Heart right ventricle (tissue), 16 donors: ENCODE measurements at places on chromosomes 3 and 15. TPM values are rescaled to one million over a fixed set of nuclear protein-coding genes. Genes with fewer than 3 reads are reported as not detected.

The TMOD2 gene
- total RNA-seq = 6.4 TPM

The CCNL1 gene
- total RNA-seq = 24.7 TPM

The TUSC7 gene
- total RNA-seq = not detected

The CNTN6 gene
- total RNA-seq = 0.22 TPM

The SACM1L gene
- total RNA-seq = 22.9 TPM

DNA sequence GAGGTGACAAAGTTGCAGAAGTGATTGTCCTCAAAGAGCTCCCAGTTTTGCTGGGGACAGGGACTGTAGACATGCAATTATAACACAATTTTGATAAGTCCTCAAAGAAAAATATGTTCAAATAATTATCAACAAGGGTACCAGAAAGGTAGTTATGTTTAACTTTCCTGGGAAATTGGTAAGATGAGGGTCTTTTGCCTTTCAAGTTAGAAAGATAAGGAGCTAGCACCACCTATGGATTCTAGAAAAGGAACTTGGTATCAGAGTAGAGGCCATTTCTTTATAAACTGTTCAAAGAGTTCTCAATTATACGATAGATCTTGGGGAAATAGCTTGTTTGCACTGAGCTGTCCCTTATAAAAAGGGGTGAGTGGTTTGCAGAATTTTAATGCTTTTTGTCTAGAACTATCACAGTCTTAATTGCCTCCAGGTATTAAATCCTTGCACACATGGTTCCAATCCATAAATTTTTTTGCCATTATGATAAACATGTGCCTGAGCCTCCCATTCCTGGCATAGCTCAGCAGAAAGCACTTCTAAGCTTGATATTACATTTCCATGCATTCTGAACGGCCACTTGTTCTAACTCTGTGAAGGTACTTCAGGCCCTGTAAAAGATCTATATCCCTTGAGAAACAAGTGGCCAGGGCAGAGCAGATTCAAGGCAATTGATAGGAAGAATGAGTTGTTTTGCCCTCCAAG, 247.5 kb upstream of the LRIG1 start:
- no peak for DNase-seq

DNA sequence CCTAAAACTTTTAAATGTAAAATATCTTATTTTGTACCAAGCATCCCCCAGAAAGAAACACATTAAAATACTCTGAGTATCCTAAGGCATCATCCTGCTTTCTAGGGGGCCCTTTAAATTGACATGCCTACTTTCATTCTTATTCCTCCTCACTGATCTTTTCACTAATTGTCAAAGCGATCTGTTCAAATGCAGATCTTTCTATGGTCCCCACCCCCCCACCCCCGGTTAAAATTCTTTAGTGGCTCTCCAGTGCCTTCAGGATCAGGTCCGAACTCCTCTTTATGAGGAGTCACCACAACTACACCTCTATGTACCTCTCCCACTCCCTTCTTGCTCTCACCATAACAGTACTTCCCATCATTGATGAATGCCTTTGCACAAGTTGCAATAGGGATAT, 19.2 kb upstream of the TFDP2 start:
- DNase-seq = no peak

- DNase-seq = no peak
Observed at GRCh38 chr3:64809086-64809485, 121.3 kb upstream of the ADAMTS9 start.

DNA sequence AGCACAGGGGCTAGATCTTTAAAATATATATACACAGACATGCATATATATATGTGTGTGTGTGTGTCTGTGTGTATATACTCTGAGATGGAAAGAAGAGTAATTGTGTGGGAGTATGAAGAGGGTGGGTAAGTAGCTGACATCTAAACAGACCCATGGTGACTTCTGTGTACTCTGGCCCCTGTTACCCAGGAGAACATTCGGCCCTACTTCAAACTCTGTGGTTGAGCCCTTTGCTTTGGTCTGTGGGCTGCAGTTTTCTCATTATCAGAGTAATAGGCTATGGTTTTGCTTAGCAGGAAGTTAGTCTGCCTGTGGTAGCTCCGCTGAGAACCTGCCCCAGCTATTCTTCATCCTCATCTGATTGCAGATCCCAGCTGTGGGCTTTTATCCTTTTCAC, 141.4 kb downstream of the RBPMS2 start:
- DNase-seq = no peak

- no peak for DNase-seq
Observed at GRCh38 chr3:117234331-117234730, 524.8 kb downstream of the TUSC7 start.
